ENCODE measurements at places on chromosomes 6 and 20.

DNA sequence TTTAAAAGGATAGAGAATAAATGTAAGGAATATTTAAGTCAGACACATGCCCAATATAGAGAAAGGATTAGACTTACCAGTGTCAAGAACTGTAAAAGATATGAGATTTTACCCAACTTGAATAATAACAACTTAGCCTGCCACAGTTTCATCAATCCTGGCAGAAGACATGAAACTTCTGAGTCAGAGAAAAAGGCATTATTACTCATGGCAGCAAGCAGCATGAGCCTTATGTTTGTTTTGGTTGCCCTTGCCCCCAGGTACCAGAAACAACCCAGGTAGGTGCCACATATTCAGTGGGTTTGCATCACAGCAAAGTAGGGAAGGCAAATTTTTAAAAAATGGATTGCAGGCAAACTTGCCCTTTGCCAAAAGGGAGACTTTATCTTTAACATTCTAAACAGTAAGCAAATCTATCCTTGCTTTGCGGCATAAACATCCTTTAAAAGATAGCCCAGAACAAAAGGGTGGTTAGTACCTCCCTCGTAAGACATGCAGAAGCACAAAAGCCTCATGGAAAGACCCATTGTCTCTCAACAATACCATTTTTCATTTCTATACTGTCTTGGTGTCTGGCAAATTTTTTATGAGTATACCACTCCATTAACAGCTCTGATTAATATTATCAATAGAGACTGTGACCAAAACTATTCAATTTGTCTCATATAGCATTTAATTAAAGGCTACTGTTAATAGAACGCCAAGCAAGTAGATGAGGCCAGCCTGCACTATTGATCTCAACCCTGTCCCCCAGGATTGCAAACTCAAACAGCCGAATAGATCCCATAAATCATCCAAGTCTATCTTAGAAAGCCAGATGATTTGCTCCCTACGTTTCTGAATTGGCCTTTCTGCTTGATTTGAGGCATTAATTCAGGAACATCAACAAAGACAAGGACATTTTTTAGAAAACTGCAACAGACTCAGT is 185.1 kb downstream of the COL19A1 start:
- no peak for DNase-seq

DNA sequence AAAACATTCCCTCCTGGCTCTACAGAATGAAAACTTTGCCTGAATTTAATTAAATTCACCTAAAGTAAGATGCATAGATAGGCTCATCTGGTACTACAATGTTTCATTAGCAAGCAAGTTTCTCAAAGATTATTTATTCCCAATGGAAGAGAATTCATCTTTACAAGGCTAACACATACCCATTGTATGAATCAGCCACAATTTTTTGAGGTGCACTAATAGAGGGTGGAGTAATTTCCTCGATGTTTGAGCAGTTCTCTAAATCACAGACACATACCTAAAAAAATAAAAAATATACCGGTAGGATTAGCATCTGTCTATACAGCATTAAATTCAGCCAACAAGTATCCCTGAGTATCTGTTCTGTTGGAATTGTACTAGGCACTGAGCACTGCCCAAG is 32.7 kb downstream of the ROS1 start:
- no peak for DNase-seq

DNA sequence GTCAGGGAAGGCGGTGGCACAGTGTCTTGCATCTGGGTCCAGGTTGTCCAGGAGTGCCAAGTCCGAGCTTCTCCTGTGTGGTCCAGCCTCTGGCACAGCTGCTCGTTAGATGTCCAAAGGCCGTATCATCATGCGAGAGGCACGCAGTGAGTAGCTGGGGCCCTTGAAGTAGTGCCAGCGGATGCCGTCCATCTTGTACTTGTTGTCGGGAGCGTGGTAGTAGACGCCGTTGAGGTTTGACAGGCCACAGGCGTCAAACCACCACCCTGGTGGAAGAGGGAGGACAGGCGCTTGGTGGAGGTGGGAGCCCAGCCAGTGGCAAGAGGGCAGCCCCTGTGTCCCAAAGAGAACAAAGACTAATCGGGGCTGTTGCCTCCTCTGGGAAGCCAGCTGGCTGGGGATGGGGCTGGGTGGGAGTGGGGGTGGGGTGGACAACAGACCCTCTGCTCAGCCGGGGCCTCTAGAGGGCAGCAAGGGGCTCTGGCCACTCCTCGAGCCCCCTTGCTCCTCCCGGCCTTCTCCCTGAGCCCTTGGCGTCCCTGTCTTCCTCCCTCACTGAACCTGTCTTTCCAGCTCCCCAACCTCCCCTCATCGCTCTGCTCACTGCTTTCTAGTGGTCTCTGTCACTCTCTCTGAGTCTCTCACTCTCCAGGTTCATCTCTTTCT is 39.5 kb downstream of the FAM110A start:
- no peak for DNase-seq

DNA sequence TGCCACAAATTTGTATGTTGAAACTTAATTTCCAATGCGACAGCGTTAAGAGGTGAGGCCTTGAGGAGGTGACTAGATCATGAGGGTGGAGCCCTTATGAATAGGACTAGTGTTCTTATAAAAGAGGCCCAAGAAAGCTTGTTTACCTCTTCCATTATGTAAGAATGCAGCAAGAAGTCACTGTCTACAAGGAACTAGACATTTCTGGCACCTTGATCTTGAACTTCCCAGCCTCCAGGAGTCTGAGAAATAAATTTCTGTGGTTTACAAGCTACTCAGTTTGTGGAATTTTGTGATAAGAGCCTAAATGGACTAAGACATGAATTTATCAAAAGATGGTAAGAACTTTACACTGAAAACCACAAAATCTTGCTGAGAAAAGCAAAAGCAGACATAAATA is 173.6 kb upstream of the SGK1 start:
- no peak for DNase-seq

DNA sequence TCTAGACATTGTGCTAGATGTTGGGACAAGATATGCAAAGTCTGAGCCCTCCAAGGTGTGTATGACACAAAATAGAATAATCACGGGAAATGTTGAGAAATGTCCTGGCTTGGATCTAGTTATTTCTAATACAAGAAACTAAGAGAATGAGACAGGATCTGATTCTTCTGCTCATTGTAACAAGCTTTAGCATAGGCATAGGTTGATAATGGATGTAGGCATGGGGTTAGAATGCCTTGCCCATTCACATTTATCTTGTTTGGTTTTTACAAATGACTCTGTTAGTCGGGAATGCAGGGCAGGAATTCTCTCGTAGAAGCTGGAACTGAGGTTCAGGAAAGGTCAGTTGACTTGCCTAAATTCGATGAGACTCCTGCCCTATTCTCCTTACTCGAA is 1.5 kb upstream of the SLC26A8 start:
- no peak for DNase-seq

GRCh38 chr6:157592541-157592940 is 211.6 kb downstream of the ZDHHC14 start:
- no peak for DNase-seq

- DNase-seq, result no peak
These were observed 94.1 kb downstream of the LRRC1 start for GRCh38 chr6:53888931-53889330.
